D341Med (cell line): ENCODE measurements at places on chromosomes 7 and 10.

DNA sequence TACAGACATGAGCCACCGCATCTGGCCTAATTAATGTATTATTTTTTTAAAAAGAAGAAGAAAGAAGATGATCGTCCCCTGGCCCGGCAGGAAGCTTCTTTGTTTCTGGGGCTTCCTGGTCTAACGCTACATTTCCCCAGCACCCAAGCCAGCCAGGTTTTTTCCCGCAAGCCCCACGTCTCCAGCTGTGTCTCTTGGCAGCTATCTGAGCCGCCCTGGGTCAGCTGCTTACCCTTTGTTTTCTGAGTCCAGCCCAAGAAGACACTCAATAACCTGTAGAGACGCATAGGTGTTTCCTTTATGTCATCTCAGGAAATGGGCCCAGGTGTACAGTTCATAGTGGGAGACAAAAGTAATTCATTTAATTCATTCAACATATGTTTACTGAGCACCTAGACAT lies 110.2 kb downstream of the MTPAP start:
- no peak for DNase-seq

DNA sequence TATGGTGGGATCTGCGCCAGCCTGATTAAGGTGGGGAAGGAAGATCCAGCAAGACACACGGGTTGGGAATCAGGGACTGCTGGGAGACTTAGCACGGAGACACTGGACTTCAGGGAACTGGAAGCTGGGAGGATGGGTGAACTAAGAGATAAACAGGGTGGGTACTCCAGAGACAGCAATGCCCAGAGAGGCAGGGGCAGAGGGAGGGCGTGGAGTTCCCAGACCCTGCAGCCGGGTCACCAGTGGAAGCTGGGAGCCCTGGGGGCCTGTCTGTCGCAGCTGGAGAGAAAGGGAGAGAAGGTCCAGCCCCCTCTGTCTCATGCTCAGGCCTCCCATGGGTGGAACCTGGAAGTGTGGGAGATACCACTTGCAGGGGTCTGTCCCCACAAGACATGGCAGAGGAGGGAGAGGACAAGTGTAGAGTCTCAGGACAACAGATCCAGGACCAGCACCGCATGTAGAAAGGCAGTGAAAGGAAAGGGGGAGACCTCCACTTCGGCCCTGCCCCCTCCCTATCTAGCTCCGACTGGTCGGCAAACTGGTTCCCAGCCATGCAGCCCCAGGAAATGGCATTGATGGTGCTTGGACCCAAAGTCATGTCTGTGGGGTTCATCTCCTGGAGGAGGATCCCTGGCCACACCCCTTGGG lies 44.4 kb downstream of the AOC1 start:
- DNase-seq: no peak

- no peak for DNase-seq
Observed at GRCh38 chr7:2229467-2229866, 3.3 kb downstream of the MAD1L1 start.

- no peak for DNase-seq
Observed at GRCh38 chr7:103859709-103860108, 129.7 kb downstream of the RELN start.

DNA sequence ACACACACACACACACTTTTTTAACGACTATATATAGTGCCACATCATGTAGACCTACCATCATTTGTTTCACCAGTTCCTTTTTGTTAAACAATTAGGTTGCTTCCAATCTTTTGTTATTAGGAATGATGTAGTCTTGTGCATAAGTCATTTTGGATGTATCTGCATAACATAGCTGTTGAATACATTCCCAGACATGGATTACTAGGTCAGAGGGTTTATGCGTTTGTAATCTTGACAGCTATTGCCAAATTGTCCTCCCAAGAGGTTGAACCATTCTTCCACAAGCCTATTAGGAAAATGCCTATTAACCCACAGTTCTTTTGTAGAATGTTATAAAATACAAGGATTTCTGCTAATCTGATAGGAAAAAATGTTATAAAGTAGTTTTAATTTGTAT lies 87.3 kb downstream of the PALS2 start:
- DNase-seq: no peak
